NCI-H1694 (cell line): ENCODE measurements at places on chromosomes 2 and 18.

DNA sequence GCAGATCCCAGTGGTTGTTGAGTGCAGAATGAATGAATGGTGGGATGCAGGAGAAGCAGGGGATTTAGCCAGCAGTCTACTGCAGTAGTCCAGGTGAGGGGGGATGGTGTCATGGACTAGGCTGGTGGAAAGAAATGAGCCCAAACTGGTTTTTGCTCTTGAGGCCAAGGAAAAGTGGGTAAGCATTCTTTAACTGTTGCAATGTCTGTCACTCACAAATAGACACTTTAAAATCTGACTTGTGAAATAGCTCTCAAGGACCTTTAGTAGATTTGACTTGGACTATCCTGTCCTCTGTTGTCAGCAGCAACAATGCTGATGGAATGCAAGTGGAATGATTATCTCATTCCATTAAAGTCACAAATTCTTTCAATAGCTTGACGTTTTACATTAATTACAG is 37.5 kb upstream of the STK17B start:
- no peak for DNase-seq

DNA sequence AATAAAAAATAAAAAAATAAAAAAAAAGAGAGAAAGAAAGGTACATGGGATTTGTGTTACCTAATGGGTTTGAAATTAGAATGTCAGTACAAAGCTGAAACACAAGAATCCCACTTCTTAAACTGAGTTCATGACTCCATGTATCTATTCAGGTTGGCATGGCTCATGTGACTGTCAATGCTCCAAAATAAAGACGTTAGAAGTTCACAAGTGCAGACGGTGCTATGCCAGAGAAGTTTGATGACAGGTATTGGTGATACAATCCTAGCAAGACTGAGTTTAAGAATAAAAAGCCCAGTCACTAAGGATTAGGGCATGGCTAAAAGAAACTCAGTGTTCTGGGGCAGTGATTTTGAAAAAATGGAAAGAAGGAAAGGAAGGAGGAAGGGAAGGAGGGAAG is 254.3 kb downstream of the XIRP2 start:
- DNase-seq: no peak

DNA sequence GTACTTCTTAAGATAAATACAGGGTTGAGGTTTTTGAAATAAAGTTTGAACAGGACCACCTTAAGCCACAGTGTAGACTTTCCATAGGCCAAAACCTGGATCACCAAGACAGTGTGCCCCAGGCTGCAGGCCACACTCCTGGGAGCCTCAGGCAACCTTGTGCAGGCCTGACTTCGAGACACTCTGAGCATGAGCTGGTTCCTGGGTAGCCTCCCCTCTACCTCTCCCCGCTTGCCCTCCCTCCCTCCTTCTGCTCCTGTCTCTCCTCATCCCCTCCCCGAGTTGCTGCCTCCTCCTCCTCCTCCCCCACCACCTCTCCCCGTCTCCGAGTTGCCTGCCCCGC is 10.6 kb upstream of the PROC start:
- DNase-seq: no peak

- no peak for DNase-seq
Observed at GRCh38 chr2:148501545-148501944, 143.0 kb upstream of the EPC2 start.

DNA sequence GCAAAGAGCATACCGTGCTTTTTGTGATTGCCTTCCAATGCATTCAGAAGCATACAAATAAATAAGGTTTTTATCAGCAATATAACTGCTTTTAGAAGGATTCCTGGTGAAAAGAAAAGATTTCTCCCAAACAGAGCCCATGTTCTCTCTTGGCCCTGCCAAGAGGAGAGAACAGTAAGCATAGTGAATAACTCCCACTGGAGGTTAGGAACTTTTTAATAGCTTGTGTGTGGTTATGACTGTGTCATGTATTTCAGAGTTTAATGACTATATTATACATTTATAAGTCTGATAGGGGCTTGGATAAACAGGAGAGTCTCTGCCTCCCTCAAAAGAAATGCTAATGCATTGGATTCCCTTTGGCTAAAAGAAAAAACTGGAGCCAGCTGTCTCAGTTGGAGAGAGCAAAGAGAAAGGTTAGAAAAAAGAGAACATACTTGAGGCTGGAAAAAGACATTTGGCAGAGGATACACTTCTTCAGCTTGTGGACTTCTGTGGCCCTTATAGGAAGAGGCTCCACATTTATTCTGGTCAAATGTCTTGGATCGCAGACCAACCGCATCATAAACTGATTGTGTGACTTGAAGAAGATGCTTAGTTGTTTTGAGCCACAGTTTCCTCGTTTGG is 63.0 kb upstream of the SPRED2 start:
- no peak for DNase-seq

GRCh38 chr18:77059294-77059916 is 73.2 kb downstream of the MBP start:
- peak; percentile 11 for DNase-seq

DNA sequence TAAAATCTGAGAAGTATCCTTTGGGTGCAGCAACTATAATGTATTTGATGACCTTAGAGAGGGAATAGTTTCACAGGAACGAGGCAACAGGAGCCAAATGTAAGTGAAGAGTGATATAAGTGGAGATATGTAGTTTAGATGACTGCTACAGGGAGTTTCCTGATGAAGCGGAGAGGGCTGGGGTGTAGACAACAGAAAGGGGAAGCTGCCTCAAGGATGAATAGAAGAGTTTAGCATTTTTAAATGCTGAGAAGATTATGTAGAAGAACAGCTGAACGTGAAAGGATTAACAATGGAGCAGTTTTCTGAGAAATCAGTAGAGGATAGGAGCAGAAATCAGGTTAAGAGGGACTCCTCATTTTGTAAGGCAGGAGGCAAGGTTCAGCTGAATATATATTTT is 133.3 kb downstream of the LCLAT1 start:
- no peak for DNase-seq
